ENCODE measurements at places on chromosomes 11 and 22.

DNA sequence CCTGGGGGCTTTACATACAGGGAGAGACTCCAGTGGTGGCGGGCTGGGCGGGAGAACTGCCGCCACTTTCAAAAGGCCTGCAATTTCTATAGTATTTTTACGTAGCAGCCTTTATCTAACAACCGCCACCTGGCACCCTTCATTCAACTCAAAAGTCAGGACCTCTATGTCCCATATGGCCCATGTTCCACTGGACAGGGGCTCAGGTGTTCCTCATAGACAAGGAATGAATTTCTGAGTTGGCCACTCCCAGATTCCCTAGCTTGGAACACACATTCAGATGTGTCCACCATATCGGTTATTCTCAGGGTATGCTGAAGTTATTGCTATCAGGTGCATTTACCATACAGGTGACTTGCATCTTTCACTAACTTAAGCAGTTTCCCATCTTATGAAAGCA is 29.9 kb downstream of the RNF169 start:
- no peak for DNase-seq

- no peak for DNase-seq
These were observed 95.0 kb downstream of the ARHGAP8 start for GRCh38 chr22:44847380-44847779.

- DNase-seq, result no peak
These were observed 33.2 kb downstream of the C11orf96 start for GRCh38 chr11:43975629-43976028.

DNA sequence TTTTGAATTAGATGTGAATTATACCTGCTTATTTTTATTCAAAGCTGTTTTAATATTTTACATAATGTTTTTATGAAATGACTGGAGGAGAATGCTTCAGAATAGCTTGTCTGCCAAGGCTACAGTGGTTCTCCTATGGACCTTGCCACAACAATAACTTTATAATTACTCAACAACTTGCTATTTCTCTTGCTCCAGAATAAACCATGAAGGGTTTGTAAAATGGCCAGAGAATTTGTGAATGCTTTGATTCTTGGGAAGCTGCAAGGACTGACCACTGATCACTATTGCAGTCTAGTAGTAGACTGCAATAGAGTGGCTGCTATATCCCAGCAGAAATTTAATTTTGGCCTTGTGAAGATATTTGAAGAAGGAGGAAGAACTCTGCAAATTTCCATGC is 199.7 kb downstream of the FAT3 start:
- DNase-seq, result no peak

- DNase-seq, result no peak
These were observed 421.8 kb downstream of the ETS1 start for GRCh38 chr11:128165572-128165971.

- DNase-seq, result peak; percentile 93
These were observed 33.8 kb upstream of the PPARA start for GRCh38 chr22:46116491-46116958.
